ENCODE measurements at places on chromosomes 5 and 9.
A peak's percentile ranks its signal among the peaks of the same experiment; 100 is the strongest.

DNA sequence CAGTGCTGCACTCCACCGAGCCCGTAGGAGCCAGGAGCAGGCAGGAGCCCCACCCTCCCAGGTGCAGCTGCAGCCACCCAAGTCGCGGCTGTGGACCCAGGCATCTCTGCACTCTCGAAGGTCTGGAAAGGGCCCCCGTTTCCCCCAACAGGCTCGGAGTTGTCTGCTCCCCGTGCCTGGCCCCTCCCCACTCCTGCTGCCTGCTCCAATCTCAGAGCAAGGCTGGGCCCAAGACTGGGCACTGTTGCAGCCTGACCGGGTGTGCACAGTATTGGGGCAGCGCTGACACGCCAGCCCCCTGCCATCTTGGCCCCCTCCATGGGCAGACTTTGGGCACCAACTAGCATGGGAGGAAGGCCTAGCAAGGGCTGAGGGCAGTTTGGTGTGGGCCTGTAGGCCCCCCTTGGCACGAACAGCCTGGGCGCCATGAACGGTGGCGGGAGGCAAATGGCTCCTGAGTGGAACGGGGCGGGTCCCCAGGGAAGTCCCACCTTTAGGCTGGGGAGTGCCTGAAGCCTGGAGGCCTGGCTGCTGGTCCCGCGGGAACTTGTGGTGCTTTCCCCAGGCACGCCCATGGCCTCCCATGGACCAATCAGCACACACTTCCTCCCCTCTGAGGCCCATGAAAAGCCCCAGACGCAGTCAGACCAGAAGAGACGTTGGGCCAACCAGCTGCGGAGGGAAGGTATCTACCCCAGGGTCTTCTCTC lies 60.4 kb downstream of the PSAT1 start:
- DNase-seq = no peak

- no peak for DNase-seq
Observed at GRCh38 chr5:14435481-14435880, 146.1 kb upstream of the OTULINL start.

- no peak for DNase-seq
Observed at GRCh38 chr5:38651806-38652205, 95.4 kb upstream of the LIFR start.

GRCh38 chr5:100553209-100553608 lies 18.0 kb downstream of the FAM174A start:
- DNase-seq = no peak

GRCh38 chr9:126652140-126652582 lies 38.4 kb downstream of the LMX1B start:
- DNase-seq = no peak

DNA sequence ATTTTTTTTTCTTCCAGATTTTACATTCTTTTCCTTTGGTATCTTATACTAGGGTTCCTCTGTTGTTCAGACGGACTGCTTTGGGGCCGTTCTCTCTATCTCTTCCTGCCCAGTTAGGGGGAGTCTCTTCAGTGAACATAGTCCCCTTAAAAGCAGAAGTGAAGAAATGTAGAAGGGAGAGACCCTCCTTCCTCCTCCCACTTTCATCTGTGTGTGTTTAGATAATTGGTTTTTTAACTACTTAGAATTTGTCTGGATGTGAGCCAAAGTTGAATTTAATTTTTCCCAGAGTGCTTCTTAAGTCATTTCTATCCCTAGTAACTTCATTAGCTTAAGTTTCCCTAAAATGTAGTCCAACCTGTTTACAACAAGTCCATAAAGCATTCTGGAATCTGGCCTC lies 167.5 kb downstream of the HACD4 start:
- DNase-seq = no peak

DNA sequence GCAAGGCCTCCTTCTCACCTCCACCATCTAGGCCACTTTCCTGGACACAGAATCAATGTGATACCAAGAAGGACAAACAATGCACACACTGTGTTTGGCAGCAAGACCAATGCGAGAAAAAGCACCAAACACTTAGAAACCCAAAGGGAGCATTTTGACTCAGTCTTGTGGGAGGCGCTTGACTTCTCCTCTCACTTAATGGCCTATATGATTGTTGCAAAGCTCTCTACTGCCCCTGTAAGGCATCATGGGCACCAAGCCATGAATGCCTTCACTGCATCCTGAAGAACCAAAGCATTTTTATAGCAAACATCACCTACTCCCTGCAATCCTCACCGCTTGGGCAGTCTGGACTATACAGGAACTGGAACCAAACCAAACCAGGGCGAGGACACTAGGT lies 57.5 kb downstream of the CDH6 start:
- no peak for DNase-seq

DNA sequence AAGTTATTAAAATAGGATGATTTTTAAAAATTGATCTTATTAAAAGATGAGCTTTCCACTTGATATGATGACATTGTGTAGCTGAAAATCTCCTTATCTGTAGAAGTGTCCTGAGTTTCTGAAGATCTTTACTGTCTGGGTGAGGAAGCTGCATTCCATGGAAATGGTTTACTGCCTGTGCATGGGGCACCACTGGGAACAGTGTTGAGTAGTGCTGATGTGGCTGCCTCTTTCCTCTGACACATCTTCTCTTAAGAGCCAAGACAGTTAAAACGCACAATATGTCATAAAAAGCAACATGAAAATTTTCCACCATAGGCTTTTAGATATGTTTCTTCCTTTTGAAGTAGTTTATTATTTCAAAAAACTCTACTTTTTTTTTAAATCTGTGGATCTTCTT lies 24.6 kb downstream of the SECISBP2 start:
- DNase-seq = no peak

- peak; percentile 81 for DNase-seq
Observed at GRCh38 chr5:72141440-72142355, 34.4 kb downstream of the MAP1B start.

DNA sequence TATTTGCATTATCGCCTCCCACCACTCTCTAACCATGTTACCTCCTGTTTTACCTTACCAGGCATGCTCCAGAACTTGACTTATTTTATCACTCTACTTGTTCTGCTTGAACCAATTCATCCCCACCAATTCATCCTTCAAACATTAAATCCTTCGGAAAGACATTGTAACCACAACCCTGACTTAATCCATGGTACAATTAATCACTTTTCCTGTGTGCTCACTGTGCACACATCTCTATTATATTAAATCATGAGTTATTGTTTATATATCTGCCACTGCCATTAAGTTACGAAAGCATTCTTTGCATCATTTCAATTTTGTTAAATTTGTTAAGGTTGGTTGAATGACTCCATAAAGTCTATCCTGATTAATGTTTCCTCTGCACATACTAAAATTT lies 7.4 kb upstream of the C5orf46 start:
- no peak for DNase-seq

- no peak for DNase-seq
Observed at GRCh38 chr9:82115900-82116299, 127.3 kb downstream of the SPATA31D1 start.

DNA sequence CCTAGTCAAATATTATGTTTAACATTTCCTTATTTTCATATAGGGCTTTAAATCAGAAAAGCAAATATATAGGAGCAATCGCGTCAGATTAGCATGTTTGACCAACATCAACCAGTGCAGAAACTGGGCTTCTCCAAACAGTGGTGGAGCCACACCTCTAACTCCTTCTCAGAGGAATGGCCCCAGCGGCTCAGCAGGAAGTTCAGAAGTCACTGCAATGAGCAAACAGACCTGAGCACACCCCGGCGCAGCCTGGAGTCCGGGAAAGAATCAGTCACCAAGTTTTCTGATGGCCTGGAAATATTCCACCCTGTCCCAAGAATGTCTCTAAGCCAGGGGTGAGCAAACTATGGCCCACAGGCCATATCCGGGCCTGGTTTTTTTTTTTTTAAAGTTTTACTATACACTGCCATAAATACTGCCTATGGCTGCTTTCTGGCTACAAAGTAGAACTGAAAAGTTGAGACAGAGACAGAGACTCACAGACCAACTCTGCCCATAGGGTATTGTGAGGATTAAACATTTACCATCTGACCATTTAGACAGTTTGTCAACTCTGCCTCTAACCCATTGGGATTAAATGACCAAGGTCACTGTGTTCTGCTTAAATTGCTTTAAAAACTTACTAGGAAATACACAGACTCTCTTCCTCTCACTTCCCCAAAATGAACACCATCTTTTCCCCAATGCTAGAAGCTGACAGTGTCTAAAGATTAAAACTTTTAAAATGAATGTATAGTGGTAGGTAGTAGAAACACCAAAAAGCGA lies 5.4 kb downstream of the GOLM1 start:
- no peak for DNase-seq

DNA sequence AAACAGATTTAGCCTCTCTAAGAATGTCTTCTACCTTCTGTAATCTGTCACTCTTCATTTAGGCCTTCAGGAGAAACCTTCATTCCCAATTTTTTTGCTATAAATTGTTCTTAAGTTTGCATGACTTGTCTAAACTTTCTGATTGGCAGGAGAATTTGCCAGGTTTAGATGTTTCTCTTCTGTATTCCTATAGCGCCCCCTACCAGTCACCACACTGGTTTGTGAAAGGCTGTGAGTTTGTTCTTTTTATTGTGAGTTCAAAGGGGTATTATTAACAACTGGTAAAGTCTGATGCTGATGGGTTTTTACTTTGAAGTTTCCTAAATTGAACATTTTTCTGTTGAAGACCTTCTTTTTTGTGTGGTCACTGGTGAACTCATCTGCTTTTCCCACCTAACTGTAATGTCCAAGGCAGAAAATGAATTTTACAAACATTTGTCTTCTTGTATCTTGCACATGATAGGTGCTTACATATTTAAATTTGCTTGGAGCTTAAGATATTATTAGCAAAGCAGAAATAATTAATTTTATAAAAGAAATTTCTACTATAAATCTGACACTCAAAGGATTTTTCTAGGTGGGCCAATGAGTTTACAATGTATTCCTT lies 18.4 kb upstream of the F2RL2 start:
- no peak for DNase-seq
